NCI-H460 (cell line): ENCODE measurements at places on chromosomes 7 and 10. TPM values are rescaled to one million over a fixed set of nuclear protein-coding genes. Genes with fewer than 3 reads are reported as not detected.

Gene TMEM273
- not detected in 2 replicates for total RNA-seq

Gene PRF1
- not detected in 2 replicates for total RNA-seq

DNA sequence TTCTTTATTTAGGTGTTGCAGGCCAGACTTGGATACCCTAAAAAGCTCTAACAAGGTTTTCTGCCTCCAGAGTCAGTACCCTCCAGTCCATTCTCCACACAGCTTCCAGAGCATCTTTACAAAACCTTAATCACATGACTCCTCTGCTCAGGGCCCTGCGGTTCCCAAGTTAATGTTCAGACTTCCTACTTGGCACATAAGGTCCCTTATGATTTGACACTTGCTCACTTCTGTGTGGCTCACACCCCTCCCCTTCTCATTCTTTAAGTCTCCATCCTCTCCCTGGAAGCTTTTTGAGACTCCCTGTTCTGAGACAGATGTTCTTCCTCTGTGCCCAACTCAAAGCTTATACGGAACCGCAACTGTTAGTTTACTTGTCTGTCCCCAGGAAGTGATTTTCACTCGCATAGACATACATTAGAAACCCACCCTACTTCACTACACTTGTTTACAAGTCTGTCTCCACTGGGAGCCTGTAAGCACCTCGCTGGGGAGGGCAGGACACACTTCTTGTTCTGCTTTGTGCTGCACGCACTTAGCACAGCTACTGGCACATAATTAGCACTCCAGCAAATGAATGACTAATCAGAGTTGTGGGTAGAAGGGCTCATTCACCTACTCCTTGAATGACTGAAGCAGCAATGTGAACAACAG lies 154.3 kb upstream of the LAMB4 start:
- DNase-seq: no peak

DNA sequence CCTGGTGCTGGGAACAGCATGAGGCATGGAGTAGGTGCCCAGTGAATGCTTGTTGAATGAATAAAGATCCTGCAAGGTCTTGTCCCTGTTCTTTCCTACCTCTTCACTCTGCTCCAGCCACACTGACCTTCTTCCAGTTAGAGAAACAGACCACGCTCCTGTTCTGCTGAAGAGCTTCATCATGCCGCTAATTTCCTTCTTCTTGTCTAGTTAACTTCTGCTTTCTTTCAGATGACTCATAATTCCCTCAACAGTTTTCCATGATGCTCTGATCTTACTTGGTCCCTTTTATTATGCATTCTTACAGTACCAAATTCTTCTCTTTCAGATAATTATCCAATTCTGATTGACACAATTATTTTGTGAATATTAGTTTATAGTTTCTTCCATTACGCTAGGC lies 59.5 kb upstream of the C1QL3 start:
- DNase-seq: no peak

Gene TAS2R3
- total RNA-seq: 0.78 and 0.84 TPM in 2 replicates

- no peak for DNase-seq
Observed at GRCh38 chr7:96962221-96962885, 43.0 kb upstream of the DLX6 start.

DNA sequence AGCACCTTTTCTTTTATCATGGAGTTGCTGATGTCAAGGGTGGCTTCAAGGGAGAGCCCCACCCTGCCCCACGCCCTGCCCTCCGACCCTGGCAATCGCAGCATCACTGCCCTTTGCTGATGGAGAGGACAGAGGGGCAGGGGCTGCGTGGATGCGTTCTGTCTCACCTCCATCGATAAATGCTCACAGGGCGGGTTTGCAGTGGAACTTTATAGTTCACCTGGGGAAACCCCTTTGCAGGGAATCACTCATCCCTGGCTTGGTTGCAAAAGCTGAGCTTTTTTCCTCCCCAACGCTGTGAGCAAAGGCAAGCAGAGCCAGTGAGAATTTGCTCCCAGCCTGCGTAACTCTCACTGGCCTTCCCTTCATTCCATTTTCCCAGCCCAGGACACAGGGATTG lies 176.8 kb downstream of the WDR37 start:
- DNase-seq: no peak

GRCh38 chr10:76150876-76151288 lies 719.5 kb downstream of the LRMDA start:
- no peak for DNase-seq

GRCh38 chr10:2917926-2918325 lies 149.4 kb upstream of the PFKP start:
- no peak for DNase-seq

GRCh38 chr7:27146491-27147198 lies 929 bp downstream of the HOXA6 start:
- DNase-seq: no peak

DNA sequence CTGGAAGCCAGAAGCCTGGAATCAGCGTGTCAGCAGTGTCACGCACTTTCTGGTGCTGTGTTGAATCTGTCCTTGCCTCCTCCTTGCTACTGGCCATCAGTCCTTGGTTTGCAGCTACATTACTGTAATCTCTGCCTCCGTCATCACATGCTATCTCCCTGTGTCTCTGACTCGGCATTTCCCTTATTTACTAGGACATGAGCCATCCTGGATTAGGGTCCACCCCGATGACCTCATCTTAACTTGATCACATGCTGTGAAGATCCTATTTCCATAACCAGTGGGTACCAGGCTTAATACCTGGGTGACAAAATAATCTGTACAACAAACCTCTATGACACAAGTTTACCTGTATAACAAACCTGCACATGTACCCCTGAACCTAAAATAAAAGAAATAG lies 518.0 kb upstream of the KLF6 start:
- no peak for DNase-seq

- DNase-seq: no peak
Observed at GRCh38 chr10:62653254-62653653, 151.3 kb upstream of the ADO start.

GRCh38 chr10:53260213-53260612 lies 487.6 kb upstream of the MBL2 start:
- no peak for DNase-seq

DNA sequence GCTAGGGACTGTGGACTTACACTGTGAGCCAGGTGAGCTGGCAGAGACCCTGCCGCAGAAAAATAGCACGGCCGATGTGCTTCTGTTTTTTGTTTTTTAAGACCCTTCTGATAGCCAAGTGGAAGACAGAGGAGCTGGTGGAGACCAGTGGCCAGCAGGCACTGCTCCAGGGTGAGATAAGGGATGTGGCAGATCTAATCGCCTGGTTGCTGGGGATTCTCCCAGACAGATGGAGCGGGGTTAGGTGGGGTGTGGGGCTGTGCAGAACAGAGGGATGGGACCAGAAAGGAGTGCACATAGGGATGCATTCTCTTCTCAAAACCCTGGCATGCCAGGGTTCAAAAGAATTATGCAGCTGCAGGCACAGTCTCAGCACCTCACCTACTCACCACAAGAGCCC lies 82.2 kb downstream of the VOPP1 start:
- no peak for DNase-seq

Gene CCL24
- total RNA-seq: not detected in 2 replicates

DNA sequence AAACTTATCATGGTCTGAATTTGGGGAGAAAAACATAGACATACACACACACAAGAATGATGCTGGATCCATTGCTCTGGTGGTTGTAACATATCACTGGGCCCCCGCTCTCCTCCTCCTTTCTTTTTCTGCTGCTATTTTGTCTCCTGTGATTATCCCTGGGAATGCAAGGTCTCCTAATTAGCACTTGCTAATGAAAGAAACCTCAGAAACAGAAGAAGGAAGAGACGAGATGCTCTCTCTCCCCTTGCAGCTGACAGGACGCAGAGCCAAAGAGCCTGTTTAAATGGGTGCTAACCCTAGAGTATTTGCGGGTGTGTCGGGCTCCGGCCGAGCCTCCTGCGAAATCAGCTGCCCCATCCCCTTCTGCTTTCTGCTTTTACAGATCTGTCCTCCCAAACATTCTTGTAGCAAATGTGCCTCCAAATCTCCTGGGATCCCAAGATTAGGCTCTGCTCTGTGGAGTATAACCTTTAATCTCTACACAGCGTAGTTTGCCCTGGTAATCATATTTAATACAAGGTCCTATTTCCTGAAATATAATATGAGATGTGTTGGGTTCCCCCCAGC lies 81.5 kb downstream of the FRMPD2 start:
- DNase-seq: no peak

GRCh38 chr10:68010426-68010940 lies 64.6 kb downstream of the HERC4 start:
- DNase-seq: no peak

Gene ADCY1
- 1.5 and 2.3 TPM in 2 replicates for total RNA-seq

- DNase-seq: no peak
Observed at GRCh38 chr7:51357821-51358220, 41.2 kb upstream of the COBL start.

Gene HTR5A
- not detected in 2 replicates for total RNA-seq

DNA sequence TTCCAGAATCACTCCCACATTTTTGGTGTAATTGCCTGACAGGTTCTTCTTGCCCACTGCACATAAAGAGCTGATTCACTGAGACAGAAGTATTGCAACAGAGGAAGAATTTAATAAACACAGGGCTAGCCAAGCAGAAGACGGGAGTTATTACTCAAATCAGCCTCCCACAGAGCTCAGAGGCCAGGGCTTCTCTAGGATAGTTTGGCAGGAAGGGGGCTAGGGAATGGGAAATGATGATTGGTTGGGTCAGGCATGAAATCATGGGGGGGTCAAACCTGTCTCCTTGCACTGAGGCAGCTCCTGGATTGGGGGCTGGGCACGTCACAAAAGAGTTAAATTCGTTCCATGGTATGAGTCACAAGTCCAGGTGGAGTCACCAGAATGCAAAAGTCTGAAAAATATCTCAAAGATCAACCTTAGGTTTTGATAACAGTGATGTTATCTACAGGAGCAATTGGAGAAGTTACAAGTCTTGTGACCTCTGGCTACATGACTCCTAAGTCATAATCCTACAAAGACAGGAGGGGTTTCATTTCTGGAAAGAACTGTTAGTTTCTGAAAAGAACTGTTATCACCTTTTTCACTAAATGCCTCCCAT lies 30.2 kb upstream of the ERCC6 start:
- DNase-seq: no peak

GRCh38 chr10:88670497-88670896 lies 6.3 kb downstream of the LIPF start:
- no peak for DNase-seq

Gene IL6
- 207 and 227 TPM in 2 replicates for total RNA-seq

GRCh38 chr7:28062197-28062991 lies 118.2 kb downstream of the JAZF1 start:
- peak; percentile 94 for DNase-seq

Gene CALY
- 0.20 TPM in 1 of 2 replicates, not detected in the other for total RNA-seq

Gene MAGI2
- 1.1 and 1.7 TPM in 2 replicates for total RNA-seq

DNA sequence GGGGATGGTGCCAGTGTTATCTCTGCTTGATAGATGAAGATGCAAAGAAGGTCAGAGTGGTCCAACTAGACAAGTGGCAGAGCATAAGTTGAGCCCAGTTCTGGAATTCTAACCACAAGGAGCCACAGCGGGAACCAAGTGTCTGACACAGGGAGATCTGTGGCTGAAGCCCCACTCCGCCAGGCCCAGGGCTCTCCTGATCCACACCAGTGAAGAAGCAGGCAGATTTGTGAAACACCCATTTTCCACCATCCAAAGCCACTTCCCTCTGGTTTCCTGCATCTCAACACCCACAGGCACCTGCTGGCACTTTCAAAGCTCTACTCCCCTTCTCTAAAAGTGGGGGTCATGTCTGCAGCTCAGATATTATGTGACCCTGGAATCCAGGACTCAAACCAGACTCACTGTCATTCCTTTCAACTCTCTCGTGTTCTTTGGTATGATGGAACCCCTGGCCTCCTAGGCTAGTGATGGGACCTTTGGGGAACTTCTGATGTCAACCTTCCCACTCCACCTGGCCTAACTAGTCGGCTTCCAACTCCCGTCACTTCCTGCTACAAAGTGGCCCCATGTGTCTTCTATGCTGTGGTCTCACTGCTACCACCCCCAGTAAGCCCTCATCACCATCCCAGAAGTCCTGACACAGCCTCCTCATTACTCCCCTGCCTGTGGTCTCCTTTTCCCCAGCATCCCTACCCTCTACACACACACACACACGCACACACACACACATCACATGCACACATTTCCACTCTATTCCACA lies 177.6 kb downstream of the GRID1 start:
- DNase-seq: no peak

- no peak for DNase-seq
Observed at GRCh38 chr10:11170993-11171851, 153.6 kb downstream of the CELF2 start.

GRCh38 chr10:4194231-4194630 lies 409.2 kb upstream of the KLF6 start:
- DNase-seq: no peak

DNA sequence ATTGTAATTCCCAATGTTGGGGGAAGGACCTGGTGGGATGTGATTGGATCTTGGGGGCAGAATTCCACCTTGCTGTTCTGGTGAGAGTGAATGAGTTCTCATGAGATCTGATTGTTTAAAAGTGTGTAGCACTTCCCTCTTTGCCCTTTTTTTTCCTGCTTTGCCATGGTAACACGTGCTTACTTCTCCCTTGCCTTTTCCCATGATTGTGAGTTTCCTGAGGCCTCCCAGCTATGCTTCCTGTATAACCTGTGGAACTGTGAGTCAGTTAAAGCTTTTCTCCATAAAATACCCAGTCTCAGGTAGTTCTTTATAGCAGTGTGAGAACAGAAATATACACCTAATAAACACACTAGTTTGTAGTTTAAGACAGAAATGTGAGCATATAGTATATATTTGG lies 166.8 kb upstream of the MAGI2 start:
- DNase-seq: no peak
